ENCODE measurements at places on chromosomes 1 and 21.

DNA sequence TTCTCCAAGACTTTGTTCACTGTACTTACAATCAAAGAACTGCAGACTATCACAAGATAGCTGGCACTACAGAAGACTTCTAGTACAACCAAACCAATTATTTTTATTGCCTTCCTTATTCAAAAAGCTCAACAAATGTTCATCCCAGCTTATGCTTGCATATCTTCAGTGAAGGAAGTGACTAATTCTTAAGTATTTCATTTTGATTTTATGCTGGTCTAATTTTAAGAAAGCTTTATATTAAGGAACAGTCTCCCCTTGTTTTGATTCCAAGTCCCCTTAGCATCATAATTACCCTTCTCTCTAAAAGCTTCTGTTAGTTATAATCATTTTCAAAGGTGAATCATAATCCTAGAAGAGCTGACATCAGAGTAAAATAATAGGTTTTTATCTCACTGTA, 132.9 kb downstream of the LRRIQ3 start:
- DNase-seq, result no peak

DNA sequence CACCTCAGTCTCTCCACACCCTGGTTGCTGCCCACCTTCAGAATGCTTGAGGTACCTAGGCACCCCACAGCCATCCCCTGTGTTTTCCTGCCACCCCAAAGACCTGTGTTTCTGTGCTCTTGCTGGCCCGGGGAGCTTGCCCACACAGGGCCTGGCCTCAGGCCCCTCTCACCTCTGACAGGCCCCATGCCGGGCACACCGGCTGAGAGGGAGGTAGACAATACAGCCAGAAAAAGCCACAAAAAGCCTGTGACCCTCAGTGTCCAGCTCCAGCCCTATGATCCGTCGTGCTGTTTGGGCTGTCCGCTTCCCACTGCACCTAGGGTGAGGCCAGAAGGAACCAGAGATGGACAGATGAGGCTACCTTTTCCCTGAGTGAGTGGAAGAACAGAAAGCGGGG, 11.4 kb downstream of the SEMA6C start:
- no peak for DNase-seq

DNA sequence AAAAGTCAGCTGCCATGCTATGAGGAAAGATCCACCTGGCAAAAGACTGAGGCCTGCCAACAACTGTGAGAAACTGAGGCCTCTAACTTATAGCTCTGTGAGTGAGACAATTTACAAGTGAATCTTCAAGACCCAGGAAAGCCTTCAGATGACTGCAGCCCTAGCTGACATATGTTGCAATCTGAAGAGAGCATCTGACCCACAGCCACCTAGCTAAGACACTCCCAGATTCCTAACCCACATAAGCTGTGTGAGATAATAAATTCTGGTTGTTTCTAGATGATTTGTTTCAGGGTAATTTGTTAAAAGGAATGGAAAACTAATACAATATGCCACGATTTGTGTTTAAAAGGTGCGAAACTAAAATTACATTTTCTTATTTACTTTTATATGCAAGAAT, 55.1 kb downstream of the HFM1 start:
- no peak for DNase-seq

- DNase-seq, result no peak
These were observed 163.5 kb downstream of the COP1 start for GRCh38 chr1:176043537-176043936.

DNA sequence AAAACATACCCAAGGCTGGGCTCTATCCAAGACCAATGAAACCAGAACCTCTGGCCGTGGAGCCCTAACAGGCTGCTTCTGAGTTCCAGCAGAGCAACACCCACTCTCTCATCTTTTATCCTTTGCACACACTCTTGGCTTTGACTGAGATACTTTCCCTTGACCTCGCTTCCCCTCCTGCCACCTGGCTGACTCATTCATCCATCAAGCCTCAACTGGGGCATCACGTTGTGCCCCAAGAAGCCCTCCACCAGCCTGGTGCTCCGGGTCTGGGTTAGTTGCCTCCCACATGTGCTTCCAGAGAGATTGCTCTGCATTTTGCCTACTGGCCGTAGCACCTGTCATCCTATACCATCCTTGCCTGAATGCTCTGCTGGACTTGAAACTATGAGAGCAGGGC, 34.5 kb upstream of the SERBP1 start:
- no peak for DNase-seq

DNA sequence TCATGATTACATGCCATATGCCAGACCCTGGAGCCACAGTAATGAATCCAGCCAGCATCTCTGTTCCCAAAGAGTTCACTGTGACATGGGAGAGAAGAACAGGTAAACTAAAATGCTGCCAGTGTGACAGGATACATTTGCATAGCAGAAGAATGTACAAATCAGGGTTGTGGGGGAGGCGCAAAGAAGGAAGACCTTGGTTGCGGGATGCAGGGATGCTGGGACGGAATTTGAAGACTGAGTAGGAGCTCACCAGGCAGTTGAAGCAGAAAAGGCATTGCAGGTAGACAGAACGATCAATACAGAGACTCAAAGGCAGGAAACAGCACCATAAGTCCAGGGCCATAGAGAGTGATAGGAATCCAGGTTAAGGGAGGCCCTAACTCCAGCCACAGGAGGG, 180.3 kb upstream of the ZC3H12A start:
- DNase-seq, result no peak

- DNase-seq, result peak; percentile 36
These were observed 15.0 kb upstream of the MTARC2 start for GRCh38 chr1:220733086-220733601.

GRCh38 chr1:197453376-197454058, 185.5 kb downstream of the CRB1 start:
- no peak for DNase-seq

- no peak for DNase-seq
These were observed 55.8 kb upstream of the LDLRAP1 start for GRCh38 chr1:25487628-25488027.

DNA sequence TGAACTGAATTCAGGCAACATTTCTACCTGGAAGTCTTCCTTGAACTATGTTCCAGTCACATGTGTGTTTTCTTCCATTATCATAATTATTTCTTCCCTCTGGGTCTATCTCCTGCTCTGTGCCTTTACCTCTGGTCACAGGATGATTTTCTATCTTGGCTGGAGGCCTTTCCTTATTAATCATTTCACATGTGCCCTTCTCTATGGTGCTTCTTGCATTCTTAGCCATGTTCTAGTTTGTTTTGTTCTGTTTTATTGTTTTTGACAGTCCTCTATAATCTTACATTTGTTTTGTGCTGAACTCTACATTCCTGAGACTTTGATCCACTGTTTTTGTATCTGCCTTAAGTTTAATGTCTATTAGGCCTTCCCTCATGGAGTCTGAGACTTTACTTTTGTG, 51.0 kb downstream of the SGIP1 start:
- DNase-seq, result no peak

- DNase-seq, result no peak
These were observed 25.5 kb upstream of the RBBP5 start for GRCh38 chr1:205147191-205147835.
